ENCODE measurements at places on chromosomes 7 and 10. TPM values are rescaled to one million over a fixed set of nuclear protein-coding genes. Genes with fewer than 3 reads are reported as not detected.
A peak's percentile ranks its signal among the peaks of the same experiment; 100 is the strongest.

- no peak for DNase-seq
- H3K36me3 ChIP-seq: no peaks in the 10 kb centered on the region
- H3K4me1 ChIP-seq: no peaks in the 10 kb centered on the region
Observed at GRCh38 chr7:154591544-154591943, 411.4 kb downstream of the PAXIP1 start.

DNA sequence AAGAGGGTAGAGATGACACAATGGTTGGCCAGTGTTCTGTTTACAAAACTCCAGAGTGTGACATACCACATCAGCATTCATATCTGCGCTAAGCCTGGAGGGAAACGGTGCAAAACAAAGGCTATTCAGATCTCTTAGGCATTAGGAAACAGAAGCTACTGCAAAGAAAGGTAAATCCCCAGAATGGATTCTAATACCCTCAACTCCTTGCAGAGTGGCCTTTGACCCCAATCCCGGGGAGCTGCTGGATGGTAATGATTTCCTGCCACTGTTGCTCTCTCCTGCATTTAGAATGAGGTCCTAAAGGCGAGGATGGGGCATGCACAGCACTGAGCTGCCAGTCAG lies 65.2 kb downstream of the AOAH start:
- H3K4me3 ChIP-seq: no peak overlapping the region
- H3K27me3 ChIP-seq: no peaks in the 10 kb centered on the region
- no peaks in the 10 kb centered on the region for H3K36me3 ChIP-seq
- H3K27ac ChIP-seq: no peak overlapping the region

DNA sequence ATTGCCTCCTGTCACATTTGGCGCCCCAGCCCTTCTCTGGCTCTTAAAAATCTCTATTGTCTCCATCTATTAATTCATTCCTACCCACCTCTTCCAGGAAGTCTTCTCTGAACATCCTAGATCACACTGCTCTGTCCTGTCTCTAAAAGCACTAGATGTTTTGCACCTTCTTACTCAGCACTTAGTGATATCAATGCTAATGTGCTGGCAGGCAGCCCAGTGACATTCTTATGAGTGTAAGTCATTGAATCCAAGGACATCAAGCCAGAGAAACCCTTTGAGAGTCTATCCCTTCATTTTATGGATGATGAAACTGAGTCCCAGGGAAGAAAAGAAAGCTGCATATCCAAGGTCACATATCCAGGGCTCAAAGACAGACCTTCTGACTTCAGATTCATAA lies 48.3 kb upstream of the PAX2 start:
- H3K4me1 ChIP-seq: no peaks in the 10 kb centered on the region
- H3K27me3 ChIP-seq: no peaks in the 10 kb centered on the region

DNA sequence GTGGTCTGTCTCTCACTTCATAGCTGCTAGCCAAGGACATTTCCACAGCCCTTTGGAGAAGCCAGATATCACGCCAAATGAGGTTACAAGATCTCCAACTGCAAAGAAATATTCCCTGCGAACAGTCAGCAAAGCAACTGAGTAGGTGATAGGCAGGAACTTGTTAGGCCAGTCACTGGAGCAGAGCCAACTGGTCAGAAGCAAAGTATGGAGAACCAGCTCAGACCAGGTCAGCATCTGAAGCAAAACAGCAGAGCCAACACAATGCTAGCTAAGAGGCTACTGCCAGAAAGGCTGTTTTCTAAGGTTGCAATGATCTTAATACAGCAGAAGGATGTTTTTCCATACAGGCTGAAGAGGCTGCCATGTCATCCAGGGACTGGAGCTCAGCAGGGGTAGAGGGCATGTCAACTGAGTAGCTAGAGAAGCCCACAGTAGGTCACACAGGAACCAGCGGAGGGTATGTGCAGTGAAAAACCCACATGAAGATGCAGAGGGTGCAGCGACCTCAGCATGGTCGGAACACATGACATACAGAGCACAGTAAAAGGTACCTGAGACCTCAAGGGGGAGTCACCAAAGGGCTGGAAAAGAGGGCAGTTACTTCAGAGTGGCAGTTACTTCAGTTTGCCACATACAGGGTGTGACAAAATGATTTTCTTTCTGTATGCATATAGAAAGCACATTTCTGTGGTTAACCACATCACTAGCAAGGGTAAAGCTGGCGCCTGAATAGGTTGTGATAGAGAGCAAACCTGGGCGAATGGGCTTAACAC lies 8.9 kb downstream of the SEC31B start:
- no peaks in the 10 kb centered on the region for H3K27me3 ChIP-seq
- H3K4me1 ChIP-seq: no peaks in the 10 kb centered on the region
- H3K36me3 ChIP-seq: no peaks in the 10 kb centered on the region

GRCh38 chr10:35735412-35735811 lies 93.3 kb upstream of the FZD8 start:
- H3K4me1 ChIP-seq: no peaks in the 10 kb centered on the region
- no peaks in the 10 kb centered on the region for H3K36me3 ChIP-seq
- DNase-seq: no peak
- no peak overlapping the region for H3K27ac ChIP-seq
- no peaks in the 10 kb centered on the region for H3K27me3 ChIP-seq

DNA sequence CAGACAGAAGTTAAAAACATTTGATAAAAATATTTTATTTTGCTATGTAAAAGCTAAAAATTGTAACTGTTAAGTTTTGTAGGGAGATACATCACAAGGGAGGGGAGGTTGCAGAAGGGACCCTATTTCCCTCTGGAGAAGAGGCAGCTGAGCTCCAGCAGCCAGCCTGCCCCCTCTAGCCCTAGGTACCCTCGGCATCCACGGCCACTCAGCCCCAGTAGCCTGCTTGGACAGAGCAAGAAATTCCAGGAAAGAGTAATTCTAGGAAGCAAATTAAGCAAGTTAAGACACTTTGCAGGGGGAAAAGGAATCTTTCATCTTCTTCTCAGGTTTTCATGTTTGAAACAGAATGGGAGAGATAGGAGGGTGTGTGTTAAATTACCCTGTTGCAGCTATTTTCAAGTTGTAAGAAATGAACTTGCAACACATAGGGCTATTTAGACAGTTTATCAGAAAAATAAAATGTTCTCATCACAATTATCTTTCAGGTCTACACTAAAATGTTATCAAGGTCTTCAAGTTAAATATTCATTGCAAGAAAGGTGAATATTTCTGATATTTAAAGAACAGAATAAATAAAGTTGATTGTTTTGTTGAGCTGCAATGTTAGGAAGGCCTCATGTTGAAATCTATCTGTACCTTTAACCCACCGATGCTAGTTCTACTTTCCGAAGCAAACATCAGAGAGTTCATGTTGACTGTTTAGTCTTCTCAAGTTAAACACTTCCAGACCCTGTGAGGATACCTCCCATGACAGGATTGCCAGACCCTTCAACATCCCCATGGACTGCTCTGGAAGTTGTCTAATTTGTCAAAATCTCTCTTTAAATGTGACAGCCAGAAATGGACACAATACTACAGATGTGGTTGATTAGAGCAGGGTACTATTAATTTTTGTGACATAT lies 5.5 kb downstream of the SGCE start:
- DNase-seq: no peak
- H3K4me1 ChIP-seq: no peaks in the 10 kb centered on the region
- H3K36me3 ChIP-seq: no peaks in the 10 kb centered on the region
- no peak overlapping the region for H3K27ac ChIP-seq
- no peak overlapping the region for H3K4me3 ChIP-seq

- H3K27me3 ChIP-seq: no peaks in the 10 kb centered on the region
- no peaks in the 10 kb centered on the region for H3K4me1 ChIP-seq
- DNase-seq: no peak
- H3K4me3 ChIP-seq: no peak overlapping the region
- H3K36me3 ChIP-seq: no peaks in the 10 kb centered on the region
- no peak overlapping the region for H3K27ac ChIP-seq
Observed at GRCh38 chr10:96789571-96790108, 42.5 kb upstream of the LCOR start.

GRCh38 chr7:135707570-135707966 lies 20.4 kb downstream of the SLC13A4 start:
- no peaks in the 10 kb centered on the region for H3K27me3 ChIP-seq
- DNase-seq: no peak
- no peak overlapping the region for H3K27ac ChIP-seq

TMEM270 gene
- total RNA-seq: 1.1 TPM

ELOVL3 gene
- 0.51 TPM for total RNA-seq

DNA sequence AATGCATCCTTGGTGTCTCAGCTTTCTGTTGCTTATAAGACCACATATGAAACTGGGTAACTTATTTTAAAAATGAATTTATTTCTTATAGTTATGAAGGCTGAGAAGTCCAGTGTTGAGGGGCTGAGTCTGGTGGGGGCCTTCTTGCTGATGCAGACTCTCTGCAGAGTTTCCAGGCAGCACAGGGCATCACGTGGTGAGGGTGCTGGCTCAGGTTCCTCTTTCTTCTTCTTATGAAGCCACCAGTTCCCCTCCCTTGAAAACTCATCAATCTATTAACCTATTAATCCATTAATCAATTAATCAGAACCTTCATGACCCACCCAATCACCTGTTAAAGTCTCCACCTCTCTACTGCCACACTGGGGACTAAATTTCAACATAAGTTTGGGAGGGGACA lies 595.6 kb upstream of the NRP1 start:
- DNase-seq: no peak
- H3K4me1 ChIP-seq: no peaks in the 10 kb centered on the region
- no peaks in the 10 kb centered on the region for H3K27me3 ChIP-seq
- H3K27ac ChIP-seq: no peak overlapping the region
- H3K36me3 ChIP-seq: no peaks in the 10 kb centered on the region

DNA sequence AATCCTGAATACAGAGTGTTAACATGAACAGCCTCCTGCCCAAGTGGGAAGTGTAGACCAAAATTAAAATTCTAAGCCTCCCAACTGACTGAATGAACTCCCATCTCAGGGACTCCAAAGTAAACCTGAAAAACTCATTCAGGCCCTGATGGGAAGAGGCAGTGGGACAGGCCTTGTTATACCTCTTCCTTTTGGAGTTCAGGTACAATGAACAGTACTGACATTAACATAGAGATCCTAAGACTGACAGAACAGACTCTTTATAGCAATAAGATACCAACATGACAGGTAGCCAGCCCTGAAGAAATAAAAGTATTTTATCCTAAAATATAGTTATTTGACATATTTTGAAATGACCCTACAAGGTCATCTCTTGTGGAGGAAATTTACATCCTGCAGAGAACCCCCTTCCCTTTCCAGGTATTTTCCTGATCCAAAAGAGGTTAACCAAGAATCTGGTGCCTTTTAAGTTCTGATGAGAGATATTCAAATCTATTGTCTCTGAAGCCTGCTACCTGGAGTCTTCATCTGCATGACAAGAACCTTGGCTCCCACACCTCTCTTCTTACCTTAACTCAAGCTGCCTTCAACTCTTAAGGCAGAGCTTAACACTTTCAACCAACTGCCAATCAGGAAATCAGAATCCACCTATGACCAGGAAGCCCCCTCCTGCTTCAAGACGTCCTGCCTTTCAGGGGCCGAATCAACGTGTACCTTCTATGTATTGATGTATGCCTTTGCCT lies 103.3 kb upstream of the PFKP start:
- no peak overlapping the region for H3K27ac ChIP-seq
- H3K27me3 ChIP-seq: no peaks in the 10 kb centered on the region
- H3K36me3 ChIP-seq: no peaks in the 10 kb centered on the region
- no peak overlapping the region for H3K4me3 ChIP-seq
- DNase-seq: no peak
- no peaks in the 10 kb centered on the region for H3K4me1 ChIP-seq

SPAM1 gene
- total RNA-seq: not detected

DNA sequence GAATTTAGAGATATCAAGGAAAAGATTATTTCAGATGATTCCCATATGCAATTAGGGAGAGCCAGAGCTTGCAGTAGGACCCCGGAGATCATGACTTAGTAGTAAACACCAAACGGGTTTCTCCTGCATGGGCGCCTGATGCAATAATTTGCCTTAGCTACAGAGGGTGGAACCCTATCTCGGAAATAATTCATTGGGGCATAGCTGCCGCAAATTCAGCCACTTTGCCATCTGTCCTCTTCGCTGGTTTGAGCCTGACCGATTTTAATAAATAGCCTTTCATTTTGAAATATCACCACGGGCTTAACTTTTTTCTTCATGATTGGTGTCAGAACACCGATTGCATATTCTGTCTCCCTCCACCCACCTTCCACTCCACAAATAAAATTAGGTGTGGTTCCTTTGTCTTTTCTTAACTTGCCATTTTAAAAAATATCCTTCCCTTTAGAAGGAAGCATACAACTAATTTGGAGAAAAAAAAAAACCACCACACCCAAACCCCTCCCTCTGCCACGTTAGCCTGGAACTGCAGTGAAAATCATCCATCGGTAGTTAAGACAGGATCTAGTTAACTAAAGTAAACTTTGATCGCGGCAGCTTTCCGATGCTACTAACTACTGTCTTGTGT lies 1.4 kb downstream of the GARS1 start:
- peak overlapping the region; percentile 88 for H3K27ac ChIP-seq
- no peaks in the 10 kb centered on the region for H3K27me3 ChIP-seq
- no peak for DNase-seq
- H3K4me3 ChIP-seq: peak overlapping the region; percentile 94

GRCh38 chr7:142891490-142892082 lies 6.0 kb upstream of the TRPV6 start:
- no peaks in the 10 kb centered on the region for H3K27me3 ChIP-seq
- H3K27ac ChIP-seq: no peak overlapping the region
- no peak overlapping the region for H3K4me3 ChIP-seq
- H3K36me3 ChIP-seq: no peaks in the 10 kb centered on the region

DNA sequence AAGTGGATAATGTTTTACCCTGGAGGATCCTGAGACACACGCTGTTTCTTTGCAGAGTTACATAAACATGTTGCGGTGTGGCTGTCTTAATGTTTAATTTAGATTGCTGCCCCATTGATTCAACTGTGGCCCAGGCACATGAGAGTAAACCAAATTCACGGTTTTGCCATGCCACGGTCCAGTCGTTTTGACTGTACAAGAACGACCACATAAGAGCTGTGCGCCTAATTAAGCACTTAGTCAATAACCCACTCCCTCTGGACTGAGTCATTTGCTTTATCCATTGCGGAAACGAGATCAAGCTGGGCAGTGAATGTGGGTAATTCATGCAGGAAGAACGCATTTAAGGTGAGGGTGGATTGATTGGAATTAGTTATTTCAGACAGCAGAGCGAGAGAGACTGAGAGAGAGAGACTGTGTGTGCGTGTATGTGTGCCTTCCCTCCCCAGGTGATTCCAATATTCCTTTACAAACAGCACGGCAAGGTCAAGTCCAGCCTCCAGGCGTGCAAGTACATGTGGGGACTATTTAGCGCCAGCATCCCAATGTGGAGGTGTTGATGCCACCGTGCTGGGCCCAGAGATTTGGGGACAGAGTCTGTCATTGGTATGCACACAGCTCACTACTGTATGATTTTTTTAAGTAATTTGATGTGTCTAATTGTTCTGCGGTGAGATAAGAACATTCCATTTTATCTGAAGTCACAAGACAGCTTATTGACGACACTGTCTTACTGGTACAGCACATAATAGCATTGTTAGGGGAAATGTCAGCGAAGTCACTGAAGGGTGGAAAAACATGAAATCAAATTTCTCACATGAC lies 8.4 kb upstream of the TEX36 start:
- no peaks in the 10 kb centered on the region for H3K4me1 ChIP-seq
- H3K27ac ChIP-seq: no peak overlapping the region
- H3K4me3 ChIP-seq: no peak overlapping the region
- DNase-seq: no peak
- H3K27me3 ChIP-seq: no peaks in the 10 kb centered on the region

IL6 gene
- total RNA-seq: 11.2 TPM
